ENCODE measurements at places on chromosomes 12 and 14.

DNA sequence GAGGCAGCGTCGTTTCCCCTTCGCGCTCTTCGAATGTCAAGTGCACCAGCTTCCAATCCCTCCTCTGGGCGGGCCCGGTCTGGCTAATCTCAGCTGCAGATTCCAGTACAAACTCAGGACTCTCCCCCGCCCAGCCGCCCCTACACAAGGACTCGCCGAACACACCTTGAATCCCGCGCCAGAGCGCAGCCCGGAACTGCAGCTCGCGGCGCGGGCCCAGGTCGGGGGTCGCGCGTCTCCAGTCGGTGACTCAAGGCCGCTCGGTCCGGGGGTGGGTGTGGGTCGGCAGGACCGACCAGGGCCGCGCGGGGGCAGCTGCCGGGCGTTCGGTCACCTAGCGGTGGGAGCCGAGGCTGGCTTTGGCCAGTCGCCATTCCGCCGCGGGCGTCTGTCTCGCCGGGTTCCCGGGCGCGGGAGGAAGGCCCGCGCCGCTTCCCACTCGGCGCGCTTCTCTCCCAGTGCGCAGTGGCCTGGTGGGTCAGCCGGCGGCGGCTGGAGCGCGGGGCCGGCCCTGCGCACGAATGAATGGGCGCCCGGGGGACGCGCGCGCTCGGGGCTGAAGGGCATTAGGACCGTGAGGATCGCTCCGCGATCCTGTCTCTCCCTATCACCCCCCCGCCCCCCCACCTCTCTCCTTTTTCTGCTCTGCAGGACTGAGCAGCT, at the start of gene GALNT16:
Gene GALNT16 (plus strand): TSS at position 632 of the 663 bp plus-strand sequence. CDS start 133 bp downstream, outside the sequence.
- peak within 1 kb of the TSS; percentile 71 for H3K4me3 ChIP-seq
- no peaks in the 10 kb centered on the region for H3K27me3 ChIP-seq

GRCh38 chr14:95496111-95496681, 20.3 kb downstream of the SYNE3 start:
- H3K4me3 ChIP-seq = no peak overlapping the region
- H3K4me1 ChIP-seq = peaks cover 18% of the 10 kb centered on the region
- peak overlapping the region; percentile 83 for H3K27ac ChIP-seq
- no peak for DNase-seq
- no peaks in the 10 kb centered on the region for H3K27me3 ChIP-seq

GRCh38 chr14:23344481-23344880, 8.2 kb downstream of the SLC22A17 start:
- H3K4me3 ChIP-seq = no peak overlapping the region
- no peak for DNase-seq
- no peaks in the 10 kb centered on the region for H3K36me3 ChIP-seq
- H3K4me1 ChIP-seq = no peaks in the 10 kb centered on the region
- H3K27ac ChIP-seq = no peak overlapping the region
- no peaks in the 10 kb centered on the region for H3K27me3 ChIP-seq

DNA sequence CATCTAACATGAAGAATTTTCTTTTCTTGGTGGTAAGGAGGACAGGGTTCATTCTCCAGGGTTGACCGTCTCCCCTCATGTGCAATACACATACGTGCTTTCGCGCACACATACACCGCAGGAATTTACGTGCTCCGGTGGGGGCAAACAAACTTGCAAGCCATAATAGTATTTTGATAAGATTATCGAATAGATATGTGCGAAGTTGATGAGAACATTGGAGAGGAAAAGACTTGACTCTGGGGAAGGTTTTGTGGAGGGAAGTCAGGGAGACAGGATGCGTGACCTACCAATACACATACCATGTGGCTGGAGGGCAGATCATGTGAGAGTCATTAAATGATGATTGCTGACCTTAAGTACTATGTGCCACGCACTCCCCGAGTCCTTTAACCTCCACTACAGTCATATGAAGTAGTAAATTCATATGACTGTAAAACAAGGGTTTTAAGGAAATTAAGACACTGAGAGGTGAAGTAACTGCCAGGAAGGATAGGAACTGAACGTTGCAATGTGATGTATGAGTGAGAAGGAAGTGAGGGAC, 921 bp downstream of the RAD51B start:
- no peak overlapping the region for H3K27ac ChIP-seq
- H3K36me3 ChIP-seq = peaks cover 5% of the 10 kb centered on the region
- H3K27me3 ChIP-seq = no peaks in the 10 kb centered on the region
- H3K4me1 ChIP-seq = peaks cover 12% of the 10 kb centered on the region
- H3K4me3 ChIP-seq = peak overlapping the region; percentile 70

GRCh38 chr14:64970776-64971477, 1.2 kb downstream of the RAB15 start:
- H3K36me3 ChIP-seq = no peaks in the 10 kb centered on the region
- H3K27ac ChIP-seq = no peak overlapping the region
- H3K27me3 ChIP-seq = no peaks in the 10 kb centered on the region
- H3K4me1 ChIP-seq = peaks cover 19% of the 10 kb centered on the region
- no peak for DNase-seq
- peak overlapping the region; percentile 59 for H3K4me3 ChIP-seq

DNA sequence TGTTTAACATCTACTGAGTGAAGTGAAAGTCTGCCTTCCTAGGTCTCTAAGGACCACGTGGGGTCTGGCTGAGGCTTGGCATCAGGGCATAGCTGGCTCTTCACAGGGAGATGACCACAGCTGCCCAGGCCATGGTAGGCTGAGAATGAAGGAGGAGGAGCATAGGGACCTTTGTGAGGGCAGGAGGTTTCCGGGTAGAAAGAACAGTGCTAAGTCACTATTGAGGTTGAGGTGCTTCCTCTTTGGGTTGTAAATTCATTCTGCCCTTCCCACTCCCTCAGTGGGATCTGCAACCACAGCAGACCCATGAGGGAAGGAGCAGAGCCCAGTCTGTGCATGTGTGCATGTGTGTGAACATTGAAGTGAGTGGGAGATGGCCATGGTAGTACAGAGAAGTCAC, 909.6 kb downstream of the VRK1 start:
- H3K27me3 ChIP-seq = no peaks in the 10 kb centered on the region
- H3K27ac ChIP-seq = no peak overlapping the region
- no peak for DNase-seq
- H3K4me3 ChIP-seq = no peak overlapping the region
- no peaks in the 10 kb centered on the region for H3K36me3 ChIP-seq

- DNase-seq = no peak
- no peak overlapping the region for H3K4me3 ChIP-seq
- no peaks in the 10 kb centered on the region for H3K36me3 ChIP-seq
These were observed 127.0 kb upstream of the RPH3A start for GRCh38 chr12:112664569-112664968.

DNA sequence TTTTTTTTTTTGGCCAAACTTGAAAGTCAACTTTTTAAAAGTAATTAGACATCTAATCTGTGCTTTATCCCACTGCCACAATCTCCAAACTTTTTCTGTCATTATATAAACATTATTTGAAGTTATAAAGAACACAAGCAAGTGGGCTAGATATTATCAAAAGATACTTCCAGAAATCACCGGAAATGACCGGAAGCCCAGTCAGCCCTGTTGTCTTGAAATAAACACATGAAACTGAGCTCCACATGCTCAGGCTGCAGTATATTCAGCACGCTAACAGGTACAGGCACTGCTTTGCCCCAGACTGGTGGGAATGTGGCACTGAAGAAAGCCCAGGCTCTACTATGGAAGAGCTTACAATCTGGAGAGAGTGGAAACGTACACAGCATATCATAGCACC, 158.9 kb upstream of the PLEKHG7 start:
- no peak overlapping the region for H3K27ac ChIP-seq
- no peaks in the 10 kb centered on the region for H3K4me1 ChIP-seq
- no peaks in the 10 kb centered on the region for H3K27me3 ChIP-seq
- no peaks in the 10 kb centered on the region for H3K36me3 ChIP-seq

DNA sequence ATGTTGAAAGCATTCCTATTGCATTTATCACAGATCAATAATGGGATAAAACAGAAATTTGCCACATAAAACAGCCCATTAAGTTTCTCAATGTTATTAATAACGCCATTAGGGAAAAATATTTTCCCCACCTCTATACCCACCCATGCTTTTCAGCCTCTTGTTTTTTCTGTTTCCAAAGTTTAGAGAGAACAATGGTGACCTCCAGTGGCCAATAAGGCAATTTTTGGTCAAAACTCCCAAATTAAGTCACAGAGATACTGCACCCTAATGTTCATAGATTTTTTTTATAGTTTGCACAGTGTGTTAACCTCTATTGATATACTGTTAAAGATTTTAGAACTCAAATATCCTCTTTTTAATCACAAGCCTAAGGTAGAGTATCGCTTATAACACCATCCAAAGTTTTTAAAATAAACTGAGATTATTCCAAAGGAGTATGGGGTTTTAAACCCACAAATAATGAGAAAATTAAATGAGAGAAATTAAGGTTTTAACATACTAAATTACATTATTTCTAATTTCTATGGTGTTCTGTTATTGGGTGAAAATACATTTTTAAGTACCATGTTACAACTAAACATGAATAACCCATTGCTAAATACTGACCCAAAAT, 184.7 kb upstream of the DCN start:
- H3K27me3 ChIP-seq = no peaks in the 10 kb centered on the region
- H3K36me3 ChIP-seq = no peaks in the 10 kb centered on the region
- no peak for DNase-seq
- no peak overlapping the region for H3K4me3 ChIP-seq
- H3K27ac ChIP-seq = no peak overlapping the region

- DNase-seq = peak; percentile 38
- peaks cover 30% of the 10 kb centered on the region for H3K36me3 ChIP-seq
- peaks cover 17% of the 10 kb centered on the region for H3K4me1 ChIP-seq
- peak overlapping the region; percentile 94 for H3K4me3 ChIP-seq
- no peaks in the 10 kb centered on the region for H3K27me3 ChIP-seq
These were observed 2.5 kb downstream of the DUSP6 start for GRCh38 chr12:89349814-89350213.

DNA sequence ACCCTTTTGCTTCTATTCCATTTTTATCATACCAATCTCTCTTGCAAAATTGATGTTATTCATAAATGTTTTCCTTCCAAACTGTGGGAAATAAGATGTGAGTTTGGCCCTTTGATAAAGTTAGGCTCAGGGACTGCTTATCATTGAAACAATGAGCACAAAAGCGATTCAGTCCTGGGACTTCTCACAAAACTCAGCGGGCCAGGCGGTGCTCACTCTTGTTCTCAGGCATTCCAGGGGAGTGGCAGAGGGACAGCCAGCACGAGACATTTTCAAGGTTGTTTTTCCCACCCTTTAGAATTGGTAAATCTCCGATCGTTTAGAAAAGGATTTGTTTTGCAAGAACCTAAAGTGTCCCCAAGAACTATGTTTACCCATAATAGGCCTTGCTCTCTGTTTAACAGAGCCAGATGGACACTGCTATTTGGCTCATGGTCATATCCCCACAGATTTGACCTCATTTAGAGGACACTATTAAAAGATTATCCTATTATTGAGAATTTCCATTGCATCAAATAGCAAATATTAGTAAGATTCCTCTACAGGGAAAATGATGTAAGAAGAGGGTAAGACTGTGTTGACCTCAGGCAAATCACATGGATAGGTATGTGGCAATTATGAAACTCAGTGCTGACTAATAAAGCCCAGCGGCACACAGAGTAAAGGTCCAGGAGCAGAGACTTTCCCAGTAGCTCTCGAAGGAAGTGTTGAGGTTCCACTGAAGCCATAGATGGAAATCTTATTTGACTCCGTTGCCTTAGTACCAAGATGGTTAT, 102.7 kb upstream of the USP44 start:
- no peak for DNase-seq
- H3K4me1 ChIP-seq = no peaks in the 10 kb centered on the region
- no peaks in the 10 kb centered on the region for H3K36me3 ChIP-seq
- no peaks in the 10 kb centered on the region for H3K27me3 ChIP-seq
- H3K4me3 ChIP-seq = no peak overlapping the region

DNA sequence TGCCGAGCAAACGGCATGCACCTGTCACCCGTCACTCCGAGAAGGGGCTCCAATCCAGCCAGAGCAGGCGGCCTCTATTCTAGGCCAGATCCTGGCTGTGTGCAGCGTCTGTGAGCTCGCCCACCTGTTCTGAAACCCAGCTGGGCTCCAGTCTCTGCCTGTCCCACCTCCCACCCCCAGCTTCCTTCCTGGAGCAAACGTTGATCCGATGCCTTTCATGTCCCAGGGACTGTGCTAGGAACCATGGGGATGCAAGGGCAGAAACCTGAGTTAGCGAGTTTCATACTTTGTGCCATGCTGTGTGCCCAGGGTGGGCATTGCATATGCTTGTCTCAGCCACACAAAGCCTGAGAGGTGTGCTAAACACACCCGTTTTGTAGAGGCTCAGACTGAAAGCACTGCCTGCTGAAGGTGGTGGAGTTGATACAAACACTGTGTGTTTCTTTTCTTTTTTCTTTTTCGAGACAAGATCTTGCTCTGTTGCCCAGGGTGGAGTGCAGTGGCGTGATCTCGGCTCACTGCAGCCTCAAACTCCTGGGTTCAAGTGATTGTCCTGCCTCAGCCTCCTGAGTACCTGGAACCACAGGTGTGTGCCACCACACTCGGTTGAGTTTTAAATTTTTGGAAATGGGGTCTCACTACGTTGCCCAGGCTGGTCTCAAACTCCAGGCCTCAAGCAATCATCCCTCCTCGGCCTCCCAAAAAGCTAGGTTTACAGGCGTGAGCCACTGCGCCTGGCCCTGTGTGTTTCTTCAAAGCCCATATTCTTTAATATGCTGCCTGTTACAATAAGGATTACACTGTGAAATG, 84.1 kb upstream of the MED13L start:
- H3K4me1 ChIP-seq = peaks cover 11% of the 10 kb centered on the region
- no peak for DNase-seq
- no peak overlapping the region for H3K4me3 ChIP-seq
- no peaks in the 10 kb centered on the region for H3K27me3 ChIP-seq
- no peaks in the 10 kb centered on the region for H3K36me3 ChIP-seq
- H3K27ac ChIP-seq = no peak overlapping the region

DNA sequence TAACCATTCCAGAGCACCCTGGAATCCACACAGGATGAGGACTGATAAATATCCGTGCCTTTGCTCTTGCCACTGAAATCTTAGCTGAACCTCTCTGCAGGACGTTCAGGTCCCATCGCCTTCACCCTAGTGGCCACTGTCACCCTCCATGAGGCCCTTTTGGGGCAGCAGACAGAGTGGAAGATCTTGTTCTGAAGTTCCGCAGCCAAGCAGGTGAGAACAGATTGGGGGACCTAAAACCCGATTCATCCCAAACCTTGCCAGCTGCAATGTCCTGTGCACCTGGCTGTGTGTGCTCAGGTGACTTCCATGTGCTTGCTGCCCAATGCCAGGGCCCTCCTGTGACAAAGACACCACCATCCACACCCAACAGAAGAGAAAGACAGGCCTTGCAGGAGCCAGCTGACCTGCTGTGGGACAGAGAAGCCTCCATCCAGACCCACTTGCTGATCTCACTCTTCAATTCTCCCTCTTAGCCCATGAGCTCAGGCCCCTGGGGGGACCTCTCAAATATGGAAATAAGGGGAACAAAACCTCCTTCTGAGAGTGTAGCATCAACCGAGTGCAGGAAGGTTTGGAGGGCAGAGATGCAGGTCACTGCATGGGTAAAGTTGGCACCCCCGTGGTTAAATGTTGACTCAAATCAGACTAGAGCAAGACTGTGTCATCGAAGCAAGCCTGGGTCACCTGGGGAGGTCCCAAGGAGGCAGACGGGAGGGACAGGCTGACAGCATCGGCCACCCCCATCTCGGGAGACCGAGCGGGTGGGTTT, 308.7 kb upstream of the DIO3 start:
- peak; percentile 14 for DNase-seq
- H3K36me3 ChIP-seq = no peaks in the 10 kb centered on the region
- H3K27me3 ChIP-seq = no peaks in the 10 kb centered on the region
- H3K4me1 ChIP-seq = no peaks in the 10 kb centered on the region
- no peak overlapping the region for H3K4me3 ChIP-seq

- no peaks in the 10 kb centered on the region for H3K36me3 ChIP-seq
- no peaks in the 10 kb centered on the region for H3K27me3 ChIP-seq
- peak; percentile 95 for DNase-seq
- peaks cover 75% of the 10 kb centered on the region for H3K4me1 ChIP-seq
- H3K4me3 ChIP-seq = no peak overlapping the region
These were observed 20.7 kb downstream of the KIF26A start for GRCh38 chr14:104158827-104159798.

All from SK-N-SH (cell line).